ENCODE measurements at places on chromosomes 4 and X.
A peak's percentile ranks its signal among the peaks of the same experiment; 100 is the strongest.

- no peak for DNase-seq
These were observed 72.8 kb downstream of the CLCN5 start for GRCh38 chrX:49995107-49995731.

DNA sequence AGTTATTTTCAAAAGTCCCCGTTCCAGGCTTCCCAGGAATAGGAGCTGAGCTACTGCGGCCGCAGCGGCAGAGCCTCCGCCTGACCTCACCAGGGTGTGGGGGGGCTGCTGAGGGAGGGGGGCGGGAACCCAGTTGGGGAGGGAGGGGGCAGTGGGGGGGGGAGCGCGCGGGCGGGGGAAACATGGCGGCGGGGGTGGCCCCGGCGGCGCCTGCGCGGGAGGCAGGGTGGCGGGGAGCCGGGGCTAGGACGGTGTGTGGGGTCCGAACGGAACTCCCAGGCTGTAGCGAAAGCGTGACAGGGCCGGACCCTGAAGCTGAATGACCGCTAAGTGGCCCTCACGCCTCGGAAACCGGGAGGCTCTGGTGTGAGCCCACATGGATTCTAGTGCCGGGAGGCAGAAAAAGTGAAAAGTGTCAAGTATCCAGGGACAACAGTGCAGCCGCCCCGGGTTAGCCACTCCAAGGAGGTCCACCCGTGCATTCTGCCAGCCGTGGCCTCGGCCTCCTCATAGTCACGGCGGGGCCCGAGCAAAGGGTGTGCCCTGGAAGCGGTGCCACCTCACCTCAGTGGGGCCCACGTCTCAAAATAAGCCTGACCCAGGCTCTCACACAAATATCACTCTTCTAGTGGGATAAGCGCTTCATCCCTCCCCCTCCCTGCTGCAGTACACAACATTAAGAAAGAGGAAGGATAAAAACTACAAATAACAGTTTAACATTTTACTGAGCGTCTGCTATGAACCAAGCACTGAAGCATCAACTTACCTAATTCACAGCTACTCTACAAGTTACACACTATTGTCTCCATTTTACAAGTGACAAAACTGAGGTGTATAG lies at the start of gene KLHL13:
Gene KLHL13 (minus strand): TSS at position 98 of the 838 bp plus-strand sequence. CDS start 88,337 bp downstream, outside the sequence.
- peak; percentile 62 for DNase-seq

DNA sequence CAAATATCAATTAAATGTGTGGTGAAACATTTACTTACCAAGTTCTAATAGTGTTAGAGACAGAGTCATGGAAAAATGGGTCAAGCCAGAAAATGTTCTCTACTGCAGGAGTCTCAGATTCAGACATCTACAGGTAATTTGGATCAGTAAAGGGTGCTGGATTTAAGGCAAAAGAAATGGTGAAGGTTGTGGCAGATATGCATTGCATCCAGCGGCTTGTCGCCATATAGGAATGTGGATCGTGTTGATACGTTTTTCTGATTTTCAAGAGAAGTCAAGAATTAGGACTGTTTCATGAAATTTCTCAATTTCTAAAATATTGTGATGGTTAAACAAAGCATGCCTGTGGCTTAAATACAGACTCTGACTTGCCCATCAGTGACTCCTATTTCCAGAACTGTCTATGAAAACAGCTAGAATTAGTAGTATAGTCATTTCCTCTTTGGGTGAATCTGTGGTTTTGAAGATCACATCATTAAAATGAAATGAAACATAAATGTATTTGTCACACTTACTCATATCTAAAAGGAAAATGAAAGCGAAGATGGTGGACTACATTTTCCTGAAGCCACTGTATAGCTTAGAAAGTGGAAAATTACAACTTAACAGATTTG lies 110.1 kb upstream of the VEGFC start:
- DNase-seq: no peak

GRCh38 chrX:10512741-10513140 lies 107.6 kb downstream of the MID1 start:
- DNase-seq: no peak

DNA sequence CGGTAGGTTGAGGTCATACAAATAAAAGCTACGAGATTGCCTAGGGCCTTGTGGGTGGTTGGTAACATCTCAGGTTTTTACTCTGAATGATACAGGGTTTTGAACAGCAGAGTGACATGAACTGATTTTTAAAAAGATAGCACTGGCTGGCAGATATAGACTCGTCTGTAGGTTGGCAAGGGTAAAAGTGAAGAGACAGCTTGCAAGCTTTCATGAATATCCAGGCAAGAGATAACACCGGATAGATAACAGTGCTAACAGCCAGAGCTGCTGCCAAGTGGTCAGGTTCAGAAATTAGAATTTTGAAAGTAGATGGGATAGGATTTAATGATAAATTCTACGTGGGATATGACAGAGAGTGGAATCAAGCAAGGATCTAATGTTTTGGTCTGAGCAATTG lies 299.7 kb upstream of the AADAT start:
- DNase-seq: no peak

DNA sequence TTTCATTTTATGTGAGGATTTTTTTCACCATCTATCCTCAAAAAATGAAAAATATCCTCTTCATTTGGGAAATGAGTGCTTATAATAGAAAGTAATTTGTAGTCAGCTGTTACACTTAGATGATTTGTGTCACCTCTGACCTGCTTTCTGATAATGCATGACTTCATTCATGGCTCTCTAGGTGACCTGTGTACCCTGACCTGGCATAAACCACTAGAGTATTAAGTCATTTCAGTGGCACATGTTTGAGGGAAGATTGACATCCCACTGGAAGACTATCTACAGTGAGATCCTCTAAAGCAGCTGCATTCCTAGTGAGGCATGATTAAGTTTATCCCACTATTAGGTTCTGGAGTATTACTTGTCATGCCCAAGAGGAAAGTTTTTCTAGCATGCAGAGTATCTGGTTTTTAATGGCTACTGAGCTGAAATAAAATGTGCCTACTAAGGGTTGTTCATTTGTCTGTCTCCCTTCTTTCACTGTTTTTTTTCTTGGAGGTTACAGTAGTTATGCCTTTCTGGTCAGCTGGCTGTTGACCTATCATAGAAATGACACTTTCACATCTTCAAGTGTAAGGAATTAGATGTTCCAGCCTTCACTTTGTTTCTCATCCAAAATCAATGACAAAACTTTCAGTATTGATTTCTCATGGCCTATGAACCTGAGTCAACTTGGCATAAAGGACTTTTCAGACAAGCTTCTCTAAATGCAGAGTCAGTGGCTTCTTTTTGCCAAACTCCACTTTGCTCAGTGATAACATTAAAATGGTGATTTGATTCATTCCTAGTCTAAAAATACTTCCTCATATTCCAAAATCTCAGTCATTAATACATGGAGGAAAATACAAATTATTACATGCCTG lies 33.1 kb downstream of the TET2 start:
- DNase-seq: no peak

DNA sequence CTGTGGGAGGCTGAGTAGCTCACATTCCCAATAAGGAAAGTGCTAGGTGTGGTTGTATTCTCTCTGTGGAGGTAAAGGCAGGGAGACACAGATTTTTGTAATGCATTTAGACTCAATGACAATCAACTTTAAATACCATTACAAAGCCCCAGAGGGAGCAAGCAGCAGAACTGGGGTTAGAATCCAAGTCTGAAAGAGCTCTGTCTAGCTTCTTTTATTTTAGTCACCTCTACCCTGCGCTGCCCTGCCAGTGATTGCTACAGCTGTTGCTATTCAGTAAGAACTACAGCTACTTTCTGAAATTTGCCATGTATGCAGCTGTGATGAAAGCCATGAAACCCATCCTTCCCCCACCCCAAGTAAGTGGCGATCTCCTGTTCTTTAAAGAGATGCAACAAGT lies 22.5 kb downstream of the SLC39A8 start:
- no peak for DNase-seq

DNA sequence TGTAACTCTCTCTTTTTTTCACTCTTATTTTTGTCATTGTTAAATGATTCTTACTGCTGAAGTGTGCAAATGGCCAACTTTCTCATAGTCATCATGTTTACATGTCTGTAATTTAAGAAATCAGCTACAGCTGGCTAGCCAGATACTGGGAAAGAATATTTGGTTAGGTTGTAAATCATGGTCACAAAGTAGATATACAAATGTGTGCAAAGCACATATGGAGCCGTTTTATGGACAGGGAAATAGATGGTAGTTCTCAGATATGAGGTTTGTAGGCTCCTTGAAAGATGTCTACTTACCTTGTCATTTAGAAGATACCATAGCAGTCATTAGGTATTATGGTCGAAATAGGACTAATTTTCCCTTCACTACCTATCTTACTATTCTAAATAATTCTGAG lies 430.4 kb downstream of the ADGRL3 start:
- DNase-seq: no peak

DNA sequence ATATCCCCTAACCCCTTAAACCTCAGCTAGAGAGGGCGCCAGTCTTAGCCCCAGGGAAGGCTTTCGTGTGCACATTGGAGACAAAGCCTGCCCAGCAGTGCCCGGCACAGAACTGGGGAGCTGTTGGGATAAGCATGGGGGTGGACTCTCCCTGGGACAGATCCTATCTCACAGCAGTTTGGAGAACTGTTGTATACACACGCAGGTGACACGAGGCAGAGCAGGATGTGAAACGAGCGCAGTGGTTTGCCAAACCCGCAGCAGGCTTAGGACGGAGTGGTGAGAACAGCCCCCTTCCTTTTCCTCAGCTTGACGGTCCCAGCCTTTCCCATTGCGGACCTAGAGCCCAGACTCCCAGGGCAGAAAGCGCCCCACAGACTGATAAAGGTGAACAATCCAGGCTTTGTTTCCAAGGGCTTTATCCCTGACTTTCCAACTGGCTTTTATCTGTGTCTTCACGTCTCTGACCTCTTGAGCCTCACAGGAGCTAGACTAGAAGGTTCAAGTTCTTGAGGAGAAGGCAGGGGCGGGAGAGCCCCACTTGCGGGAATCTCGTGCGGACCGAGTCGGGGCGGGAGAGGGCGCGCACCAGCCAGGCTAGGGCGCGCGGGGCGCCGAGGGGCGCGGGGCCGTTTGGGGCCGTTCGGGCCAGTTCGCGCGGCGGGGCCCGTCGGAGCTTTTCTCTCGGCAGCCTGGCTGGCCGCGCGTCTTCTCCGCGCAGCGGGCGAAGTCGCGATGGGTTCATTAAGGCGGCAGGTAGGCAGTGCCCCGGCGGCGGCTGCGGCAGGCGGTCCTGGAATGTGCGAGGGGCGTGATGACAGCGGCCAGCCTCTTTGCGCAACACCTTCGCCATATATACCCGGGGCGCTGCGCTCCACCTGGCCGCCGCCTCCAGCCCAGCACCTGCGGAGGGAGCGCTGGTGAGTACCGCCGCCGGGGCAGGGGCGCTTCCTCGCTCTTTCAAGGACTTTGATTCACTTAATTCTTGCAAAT lies at the start of gene SLC34A2:
Gene SLC34A2 (plus strand): TSS at position 881 of the 993 bp plus-strand sequence. CDS start 6,650 bp downstream, outside the sequence.
- no peak for DNase-seq

GRCh38 chrX:71532753-71533425 lies at the start of gene OGT:
Gene OGT, plus strand, starts transcription at chrX:71533104. Its CDS starts 196 bp downstream, at chrX:71533300.
- peak; percentile 96 for DNase-seq

- DNase-seq: no peak
These were observed 113.7 kb downstream of the SOWAHB start for GRCh38 chr4:76784237-76784636.

DNA sequence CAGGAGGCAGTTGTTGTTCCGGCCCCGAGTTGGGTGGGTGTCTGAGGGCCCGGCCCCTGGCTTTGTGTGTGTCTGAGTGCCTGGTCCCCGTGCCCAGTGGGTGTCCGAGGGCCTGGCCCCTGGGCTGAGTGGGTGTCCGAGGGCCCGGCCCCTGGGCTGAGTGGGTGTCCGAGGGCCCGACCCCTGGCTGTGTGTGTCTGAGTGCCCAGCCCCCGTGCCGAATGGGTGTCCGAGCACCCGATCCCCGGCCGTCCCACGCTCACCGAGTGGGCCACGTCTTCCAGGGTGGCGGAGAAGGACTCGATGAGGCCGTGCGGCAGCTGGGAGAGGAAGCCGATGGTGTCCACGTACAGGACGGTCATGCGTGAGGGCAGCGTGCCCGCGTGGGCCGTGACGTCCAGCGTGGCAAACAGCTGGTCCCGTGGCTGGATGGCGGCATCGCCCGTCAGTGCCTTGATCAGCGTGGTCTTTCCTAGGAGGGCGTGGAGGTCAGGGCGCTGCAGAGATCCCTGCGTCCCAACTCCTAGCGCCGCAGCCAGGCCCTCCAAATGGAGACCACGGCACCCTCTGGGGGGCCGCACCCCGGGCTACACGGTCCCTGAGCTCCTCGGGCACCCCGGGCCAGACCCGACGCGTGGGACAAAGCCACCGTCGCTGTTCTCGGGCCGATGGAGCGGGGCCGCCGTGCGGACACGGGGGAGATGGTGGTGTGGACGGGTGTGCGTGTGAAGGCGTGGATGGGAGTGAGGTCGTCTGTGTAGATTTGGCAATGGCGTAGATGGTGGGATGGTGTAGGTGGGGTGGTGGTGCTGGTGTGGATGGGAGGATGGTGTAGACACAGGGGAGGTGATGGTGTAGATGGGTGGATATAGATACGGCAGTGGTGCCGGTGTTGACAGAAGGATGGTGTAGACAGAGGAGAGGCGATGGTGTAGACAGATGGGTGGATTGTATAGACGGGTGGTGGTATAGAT lies 7.2 kb downstream of the GTPBP6 start:
- DNase-seq: no peak

DNA sequence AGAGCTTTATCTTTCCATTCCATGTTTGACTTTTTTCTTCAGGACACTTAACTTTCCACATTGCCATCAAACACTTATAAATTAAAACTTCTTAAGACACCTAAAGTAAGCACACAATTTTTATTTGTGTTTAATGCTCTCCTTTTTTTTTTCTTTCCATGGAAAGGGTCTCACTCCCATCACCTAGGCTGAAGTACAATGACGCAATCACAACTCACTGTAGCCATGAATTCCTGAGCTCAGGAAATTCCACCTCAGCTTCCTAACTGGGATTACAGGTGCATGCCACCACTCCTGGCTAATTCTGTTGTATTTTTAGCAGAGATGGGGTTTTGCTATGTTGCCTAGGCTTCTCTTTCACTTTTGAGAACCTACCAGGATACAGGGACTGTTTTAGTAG lies 7.3 kb downstream of the SMR3A start:
- DNase-seq: no peak

GRCh38 chr4:128844931-128845330 lies 35.4 kb downstream of the JADE1 start:
- no peak for DNase-seq

- no peak for DNase-seq
These were observed 126.7 kb downstream of the DHRSX start for GRCh38 chrX:2374086-2374485.

GRCh38 chr4:61198686-61199085 lies 1.4 kb upstream of the ADGRL3 start:
- DNase-seq: no peak

- no peak for DNase-seq
These were observed 238.4 kb upstream of the ANXA3 start for GRCh38 chr4:78312989-78313753.

All from NCI-H1436 (cell line).